NCI-H2081 (cell line): ENCODE measurements at places on chromosomes 16 and 17.

- DNase-seq, result peak; percentile 54
These were observed 487 bp downstream of the POLG2 start for GRCh38 chr17:64496348-64496785.

- no peak for DNase-seq
These were observed 30.1 kb downstream of the HIC1 start for GRCh38 chr17:2084766-2085647.

DNA sequence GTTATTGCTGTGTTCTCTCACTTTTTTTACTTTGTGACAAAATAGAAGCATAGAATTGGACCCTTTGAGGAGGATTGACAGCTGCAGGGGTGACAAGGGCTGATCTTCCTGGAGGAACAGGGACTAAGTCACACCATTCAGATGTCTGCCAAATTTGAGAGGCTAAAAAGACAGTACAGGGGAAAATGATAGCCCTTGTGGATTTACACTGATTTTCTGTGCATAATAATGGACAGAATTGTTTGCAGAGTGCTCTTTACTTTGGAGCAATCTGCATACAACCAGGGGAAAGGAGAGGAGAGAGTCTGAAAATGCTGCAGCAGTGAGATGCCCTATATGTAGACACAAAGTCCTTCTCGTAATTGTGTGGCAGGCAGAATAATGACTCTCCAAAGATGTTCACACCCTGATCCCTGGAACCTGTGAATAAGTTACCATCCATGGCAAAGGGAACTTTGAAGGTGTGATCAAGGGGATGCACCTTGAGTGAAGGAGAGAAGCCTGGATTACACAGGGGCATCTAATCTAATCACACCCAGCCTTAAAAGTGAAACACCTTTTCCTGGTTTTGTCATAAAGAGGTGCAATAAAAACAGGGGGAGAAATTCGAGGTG lies 221.4 kb upstream of the CPHXL start:
- peak; percentile 25 for DNase-seq

DNA sequence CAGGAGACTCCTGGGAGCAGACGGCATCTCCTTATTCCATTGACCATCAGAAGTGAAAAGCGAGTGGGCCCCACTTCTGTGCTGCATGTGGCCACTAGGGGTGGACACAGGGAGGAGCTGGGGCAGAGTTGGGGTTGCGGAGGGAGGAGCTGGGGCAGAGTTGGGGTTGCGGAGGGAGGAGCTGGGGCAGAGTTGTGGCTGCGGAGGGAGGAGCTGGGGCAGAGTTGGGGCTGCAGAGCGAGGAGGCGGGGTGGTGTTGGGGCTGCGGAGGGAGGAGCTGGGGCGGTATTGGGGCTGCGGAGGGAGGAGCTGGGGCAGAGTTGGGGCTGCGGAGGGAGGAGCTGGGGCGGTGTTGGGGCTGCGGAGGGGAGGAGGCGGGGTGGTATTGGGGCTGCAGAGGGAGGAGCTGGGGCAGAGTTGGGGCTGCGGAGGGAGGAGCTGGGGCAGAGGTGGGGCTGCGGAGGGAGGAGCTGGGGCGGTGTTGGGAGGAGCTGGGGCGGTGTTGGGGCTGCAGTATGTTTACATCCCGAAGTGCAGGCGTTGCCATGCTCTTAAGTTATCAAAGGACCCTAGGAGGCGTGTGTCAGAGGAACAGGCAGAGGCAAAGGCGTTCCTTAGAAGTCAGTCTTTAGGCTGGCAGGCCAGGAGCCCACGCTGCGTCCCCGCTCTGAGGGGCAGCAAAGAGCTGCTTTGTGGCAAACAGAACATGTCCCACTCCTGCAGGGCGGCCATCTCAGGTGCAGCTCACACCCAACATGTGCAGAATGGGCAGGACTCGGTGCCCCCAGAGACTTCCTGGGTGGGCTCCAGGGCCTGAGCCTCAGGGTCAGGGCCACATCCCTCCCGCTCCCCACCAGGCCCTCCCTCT lies 76.0 kb downstream of the ZNF778 start:
- DNase-seq, result no peak

GRCh38 chr17:42591411-42591810 lies 13.9 kb upstream of the PSMC3IP start:
- no peak for DNase-seq
